T-cell (primary cell): ENCODE measurements at places on chromosomes 3 and 15. TPM values are rescaled to one million over a fixed set of nuclear protein-coding genes. Genes with fewer than 3 reads are reported as not detected.

GRCh38 chr3:30319713-30320112 is 286.7 kb upstream of the TGFBR2 start:
- peak; percentile 35 for DNase-seq
- H3K4me3 ChIP-seq = no peak overlapping the region
- H3K36me3 ChIP-seq = no peaks in the 10 kb centered on the region
- H3K27ac ChIP-seq = no peak overlapping the region
- H3K4me1 ChIP-seq = peaks cover 2% of the 10 kb centered on the region

DNA sequence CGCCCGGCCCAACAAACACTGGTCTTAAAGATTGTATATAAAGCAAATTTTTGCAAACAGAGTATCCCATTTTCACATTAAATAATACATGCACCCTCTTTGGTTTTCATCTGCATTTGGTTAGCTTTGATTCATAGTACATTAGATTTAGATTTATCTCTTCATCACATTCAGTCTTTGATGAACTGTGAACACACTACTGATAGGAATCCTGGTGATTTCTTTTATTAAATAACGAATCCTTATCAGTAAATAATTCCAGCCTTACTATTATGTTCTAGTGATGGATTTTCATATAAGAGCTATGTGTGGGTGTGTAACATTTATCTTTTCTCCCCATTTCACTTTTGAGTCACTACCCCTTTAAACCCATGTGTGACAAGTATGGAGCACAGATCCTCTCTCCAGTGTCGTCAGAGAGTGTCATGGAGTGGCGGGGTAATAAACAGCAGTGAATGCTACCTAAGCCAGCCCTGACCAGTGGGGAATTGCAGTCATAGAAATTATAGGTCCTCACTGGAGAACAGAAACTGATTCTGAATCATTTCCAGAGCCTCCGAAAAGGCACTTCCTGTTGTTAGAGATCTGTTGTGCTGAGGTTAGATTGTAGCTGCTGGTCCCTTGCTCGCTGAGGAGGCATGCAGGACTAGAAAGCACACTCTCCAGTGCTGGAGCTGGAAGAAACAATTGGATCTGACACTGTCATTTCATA is 22.0 kb downstream of the SLC7A14 start:
- no peaks in the 10 kb centered on the region for H3K4me1 ChIP-seq
- no peaks in the 10 kb centered on the region for H3K36me3 ChIP-seq
- no peak overlapping the region for H3K4me3 ChIP-seq
- H3K27me3 ChIP-seq = no peaks in the 10 kb centered on the region

DNA sequence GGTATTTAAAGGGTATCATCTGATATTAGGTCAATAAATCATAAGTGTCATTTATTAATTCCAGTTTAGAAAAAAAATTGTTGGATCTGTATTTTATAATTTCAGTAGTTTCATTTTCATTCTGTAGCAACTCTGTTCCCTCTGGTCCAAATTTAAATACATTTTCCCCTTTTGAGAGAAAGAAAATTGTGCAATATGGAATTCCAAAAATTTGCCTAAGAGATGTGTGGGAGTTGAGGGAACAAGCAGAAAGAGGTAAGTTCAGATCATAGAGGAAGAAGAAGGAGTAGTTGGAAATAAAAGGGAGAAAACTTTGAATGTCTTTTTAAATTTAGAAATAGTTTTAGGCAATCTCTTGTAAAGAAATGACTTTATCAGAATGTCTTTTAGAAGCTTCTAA is 48.9 kb upstream of the MME start:
- no peaks in the 10 kb centered on the region for H3K27me3 ChIP-seq
- H3K27ac ChIP-seq = no peak overlapping the region
- H3K4me3 ChIP-seq = no peak overlapping the region

GRCh38 chr15:99385005-99385669 is 133.9 kb downstream of the LRRC28 start:
- no peak overlapping the region for H3K27ac ChIP-seq
- H3K27me3 ChIP-seq = no peaks in the 10 kb centered on the region
- H3K36me3 ChIP-seq = no peaks in the 10 kb centered on the region
- H3K4me1 ChIP-seq = peaks cover 25% of the 10 kb centered on the region
- H3K4me3 ChIP-seq = no peak overlapping the region
- DNase-seq = no peak

- H3K4me1 ChIP-seq = peaks cover 16% of the 10 kb centered on the region
- H3K27me3 ChIP-seq = peaks cover 6% of the 10 kb centered on the region
- peak overlapping the region; percentile 34 for H3K27ac ChIP-seq
These were observed 558 bp upstream of the SLC30A4 start for GRCh38 chr15:45523166-45523460.

DNA sequence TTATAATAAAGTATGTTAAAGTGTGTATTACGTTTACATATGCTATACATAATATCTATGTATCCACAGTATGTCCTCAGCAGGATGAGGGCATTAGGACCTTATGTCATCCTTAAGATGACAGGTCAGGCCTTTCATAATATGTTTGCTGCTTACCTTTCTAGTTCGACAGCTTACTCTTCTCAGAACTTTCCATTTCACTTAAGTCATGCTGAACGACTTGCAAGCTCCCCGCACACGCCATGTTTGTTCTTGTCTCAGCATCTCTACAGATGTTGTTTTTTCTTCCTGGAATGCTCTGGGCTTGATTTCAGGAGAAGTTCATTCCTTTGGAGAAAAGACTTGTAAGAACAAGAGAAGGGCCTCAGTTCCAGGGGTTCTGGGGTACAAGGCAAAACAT is 36.0 kb upstream of the PPARG start:
- no peak overlapping the region for H3K4me3 ChIP-seq
- no peak for DNase-seq
- peaks cover 8% of the 10 kb centered on the region for H3K27me3 ChIP-seq
- H3K27ac ChIP-seq = no peak overlapping the region
- no peaks in the 10 kb centered on the region for H3K4me1 ChIP-seq

GRCh38 chr15:98217356-98217755 is 256.9 kb downstream of the ARRDC4 start:
- H3K4me1 ChIP-seq = no peaks in the 10 kb centered on the region
- H3K27ac ChIP-seq = no peak overlapping the region
- H3K36me3 ChIP-seq = no peaks in the 10 kb centered on the region
- H3K27me3 ChIP-seq = no peaks in the 10 kb centered on the region
- DNase-seq = no peak

- H3K36me3 ChIP-seq = no peaks in the 10 kb centered on the region
- no peaks in the 10 kb centered on the region for H3K4me1 ChIP-seq
- H3K27ac ChIP-seq = no peak overlapping the region
- H3K27me3 ChIP-seq = no peaks in the 10 kb centered on the region
- no peak for DNase-seq
These were observed 305.5 kb downstream of the GRM7 start for GRCh38 chr3:7166460-7166859.

DNA sequence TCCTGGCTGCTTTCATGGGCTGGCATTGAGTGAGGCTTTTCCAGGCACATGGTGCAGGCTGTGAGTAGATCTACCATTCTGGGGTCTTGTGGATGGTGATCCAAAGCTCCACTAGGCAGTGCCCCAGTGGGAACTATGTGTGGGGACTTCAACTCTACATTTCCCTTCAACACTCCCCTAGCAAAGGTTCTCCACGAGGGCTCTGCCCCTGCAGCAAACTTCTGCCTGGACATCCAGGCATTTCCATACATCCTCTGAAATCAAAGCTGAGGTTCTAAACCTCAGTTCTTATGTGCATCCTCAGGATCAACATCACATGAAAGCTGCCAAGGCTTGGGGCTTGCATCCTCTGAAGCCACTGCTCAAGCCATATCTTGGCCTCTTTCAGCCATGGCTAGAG is 282.9 kb upstream of the ZPLD1 start:
- no peaks in the 10 kb centered on the region for H3K4me1 ChIP-seq
- no peaks in the 10 kb centered on the region for H3K36me3 ChIP-seq
- no peak overlapping the region for H3K4me3 ChIP-seq
- no peaks in the 10 kb centered on the region for H3K27me3 ChIP-seq
- H3K27ac ChIP-seq = no peak overlapping the region
- DNase-seq = no peak

- H3K4me3 ChIP-seq = no peak overlapping the region
- peaks cover 3% of the 10 kb centered on the region for H3K27me3 ChIP-seq
- H3K27ac ChIP-seq = no peak overlapping the region
- no peaks in the 10 kb centered on the region for H3K4me1 ChIP-seq
These were observed 6.9 kb upstream of the NME9 start for GRCh38 chr3:138336454-138336999.

GRCh38 chr3:122416966-122417365 is 1.1 kb upstream of the WDR5B start:
- no peaks in the 10 kb centered on the region for H3K36me3 ChIP-seq
- no peak for DNase-seq
- H3K27ac ChIP-seq = peak overlapping the region; percentile 82
- H3K4me1 ChIP-seq = peaks cover 14% of the 10 kb centered on the region
- H3K27me3 ChIP-seq = no peaks in the 10 kb centered on the region

DNA sequence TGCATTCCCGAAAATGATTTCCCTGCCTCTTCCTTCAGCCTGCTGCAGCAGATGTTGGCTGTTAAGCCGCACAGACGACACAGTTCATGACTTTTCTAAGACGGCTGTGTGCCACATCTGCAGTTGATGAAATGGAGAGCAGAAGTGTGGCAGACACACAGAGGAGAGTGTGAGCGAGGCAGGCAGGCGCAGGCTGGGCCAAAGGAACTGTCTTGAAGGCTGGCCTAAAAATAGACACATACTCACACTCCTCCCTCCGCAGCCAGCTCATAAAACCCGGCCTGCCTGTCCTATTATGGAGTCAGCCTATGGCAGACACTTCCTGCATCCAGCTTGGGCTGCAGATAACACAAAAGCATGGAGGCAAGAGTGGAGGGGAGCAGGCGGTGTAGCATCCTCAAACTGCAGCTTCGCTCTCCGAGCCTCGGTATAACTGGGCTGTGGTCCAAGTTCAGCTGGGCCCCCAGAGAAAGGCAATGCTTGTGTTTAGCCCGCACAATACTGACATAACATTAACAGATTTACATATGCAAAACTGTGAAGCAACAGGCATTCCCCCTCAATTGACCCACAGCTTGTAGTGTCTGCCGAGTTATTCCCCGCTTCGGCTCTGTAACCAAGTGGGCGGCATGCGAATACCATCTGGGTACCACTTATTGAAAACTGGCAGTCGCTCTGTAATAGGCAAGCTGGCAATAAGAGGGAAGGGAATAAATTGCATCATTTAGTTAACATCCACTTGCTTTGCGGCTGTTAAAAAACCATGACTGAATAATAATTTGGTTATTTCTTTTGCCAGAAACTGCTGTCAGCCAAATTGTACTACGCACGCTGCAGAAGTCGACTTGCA is 40.8 kb downstream of the FOXP1 start:
- no peaks in the 10 kb centered on the region for H3K36me3 ChIP-seq
- peaks cover 9% of the 10 kb centered on the region for H3K4me1 ChIP-seq
- no peak overlapping the region for H3K4me3 ChIP-seq
- no peak overlapping the region for H3K27ac ChIP-seq
- peak; percentile 4 for DNase-seq

DNA sequence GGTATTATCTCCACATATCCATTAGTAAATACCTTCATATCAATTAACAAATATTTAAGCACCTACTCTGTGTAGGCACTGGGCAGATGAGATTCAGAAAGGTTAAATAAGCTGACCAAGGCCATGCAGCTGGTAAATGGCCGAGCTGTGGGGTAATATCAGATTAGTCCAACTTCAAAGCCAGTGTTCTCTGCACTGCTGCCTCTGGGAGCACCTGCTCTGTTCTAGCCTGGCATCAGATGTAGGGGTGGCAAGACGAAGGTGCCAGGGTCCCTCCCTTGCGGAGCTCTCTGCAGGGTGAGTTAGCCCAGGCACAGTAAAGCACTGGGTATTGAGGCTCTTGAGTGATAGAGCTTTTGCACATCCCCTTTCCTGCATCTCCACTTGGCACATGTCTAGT is 5.5 kb downstream of the TATDN2 start:
- H3K4me3 ChIP-seq = no peak overlapping the region
- DNase-seq = no peak
- peaks cover 17% of the 10 kb centered on the region for H3K4me1 ChIP-seq
- no peak overlapping the region for H3K27ac ChIP-seq
- H3K27me3 ChIP-seq = no peaks in the 10 kb centered on the region
- H3K36me3 ChIP-seq = peaks cover 8% of the 10 kb centered on the region

DNA sequence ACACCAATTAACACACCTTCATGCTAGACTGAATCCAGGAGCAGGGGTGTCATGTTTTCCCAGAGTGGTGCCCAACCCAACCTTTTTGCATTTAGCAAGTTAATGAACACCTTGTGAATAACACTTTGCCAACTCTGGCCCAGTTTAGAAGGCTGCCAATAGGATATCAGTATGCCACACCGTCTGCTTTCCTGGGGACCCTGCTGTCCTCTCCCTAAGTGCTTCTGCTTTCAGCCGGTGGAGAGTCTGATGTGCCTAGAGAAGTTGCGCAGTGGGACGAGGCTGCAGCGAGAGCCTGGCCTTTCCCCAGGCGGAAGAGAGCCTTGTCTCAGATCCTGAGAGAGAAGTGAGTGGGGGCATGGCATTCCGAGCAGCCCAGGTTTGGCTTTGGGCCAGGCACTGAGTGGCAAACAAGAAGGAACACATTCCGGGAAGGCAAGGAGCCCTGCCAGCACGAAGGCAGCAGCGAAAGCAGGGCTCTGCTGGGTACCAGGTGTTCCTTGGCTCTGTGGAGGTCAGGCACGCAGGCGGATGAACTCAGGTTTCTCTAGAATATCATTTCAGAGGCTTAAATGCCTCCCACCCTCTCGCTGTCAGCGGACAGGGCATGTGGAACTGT is 36.9 kb downstream of the SENP8 start:
- H3K36me3 ChIP-seq = no peaks in the 10 kb centered on the region
- H3K4me3 ChIP-seq = no peak overlapping the region
- H3K4me1 ChIP-seq = peaks cover 6% of the 10 kb centered on the region

The RLBP1 gene
- total RNA-seq = not detected

The C2CD4A gene
- total RNA-seq = not detected

The NMNAT3 gene
- 4.6 TPM for total RNA-seq

The SLC27A2 gene
- 1.1 TPM for total RNA-seq

The CAND2 gene
- 2.9 TPM for total RNA-seq

The VIPR1 gene
- 75.4 TPM for total RNA-seq

The FBXO40 gene
- not detected for total RNA-seq
